Hematopoietic multipotent progenitor cell treated with erythropoietin and hydrocortisone succinate and interleukin-3 and kit ligand, for 6 days (in vitro differentiated cells): ENCODE measurements at places on chromosomes 12 and 14.

GRCh38 chr12:113462117-113462774, 9.4 kb downstream of the LHX5 start:
- DNase-seq, result peak; percentile 83

GRCh38 chr14:26773906-26774593, 176.2 kb upstream of the NOVA1 start:
- no peak for DNase-seq

- no peak for DNase-seq
Observed at GRCh38 chr12:54393207-54393609, 8.7 kb upstream of the ZNF385A start.

DNA sequence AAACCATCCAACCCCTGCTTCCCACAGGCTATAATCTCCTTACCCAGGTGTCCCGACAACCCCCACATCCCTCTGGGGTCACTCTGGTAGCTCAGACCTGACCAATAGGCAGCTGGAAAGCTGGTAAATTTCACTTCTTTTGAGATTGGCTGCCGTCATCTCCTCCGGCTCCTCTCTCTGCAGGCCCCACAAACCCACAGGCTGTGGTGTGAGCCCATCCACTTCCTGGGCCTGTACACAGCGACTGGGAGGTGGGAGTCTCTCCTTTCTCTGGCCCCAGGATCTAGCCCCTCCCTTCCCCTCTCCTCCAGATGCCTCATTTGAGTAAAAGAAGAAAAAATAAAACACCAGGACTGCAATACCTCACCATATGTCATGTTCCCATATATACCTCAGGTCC, 709 bp downstream of the INHBC start:
- peak; percentile 47 for DNase-seq

GRCh38 chr12:13941258-13942249, 39.8 kb downstream of the GRIN2B start:
- peak; percentile 59 for DNase-seq

- DNase-seq, result peak; percentile 60
Observed at GRCh38 chr14:39417014-39417413, 15.2 kb downstream of the FBXO33 start.

DNA sequence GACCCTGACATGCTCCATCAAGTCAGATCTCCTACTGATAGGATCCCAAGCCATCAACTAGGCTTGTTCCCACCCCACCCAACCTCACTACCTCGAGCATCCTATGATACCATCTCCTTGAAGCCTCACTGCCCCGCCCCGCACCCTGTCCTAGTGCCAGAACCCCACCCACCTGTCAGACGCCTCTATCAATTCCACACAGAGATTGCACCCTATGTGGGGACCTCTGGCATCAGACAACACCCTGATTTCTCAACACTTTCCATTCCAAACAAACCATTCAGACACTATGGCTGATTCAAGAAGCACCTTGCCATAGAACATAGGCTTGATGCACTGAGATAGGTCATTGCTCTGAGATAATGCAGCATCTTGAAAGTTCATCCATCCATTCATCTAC, 3.1 kb upstream of the GLTP start:
- DNase-seq, result peak; percentile 43

- DNase-seq, result peak; percentile 68
Observed at GRCh38 chr14:104795781-104796686, 486 bp upstream of the AKT1 start.

DNA sequence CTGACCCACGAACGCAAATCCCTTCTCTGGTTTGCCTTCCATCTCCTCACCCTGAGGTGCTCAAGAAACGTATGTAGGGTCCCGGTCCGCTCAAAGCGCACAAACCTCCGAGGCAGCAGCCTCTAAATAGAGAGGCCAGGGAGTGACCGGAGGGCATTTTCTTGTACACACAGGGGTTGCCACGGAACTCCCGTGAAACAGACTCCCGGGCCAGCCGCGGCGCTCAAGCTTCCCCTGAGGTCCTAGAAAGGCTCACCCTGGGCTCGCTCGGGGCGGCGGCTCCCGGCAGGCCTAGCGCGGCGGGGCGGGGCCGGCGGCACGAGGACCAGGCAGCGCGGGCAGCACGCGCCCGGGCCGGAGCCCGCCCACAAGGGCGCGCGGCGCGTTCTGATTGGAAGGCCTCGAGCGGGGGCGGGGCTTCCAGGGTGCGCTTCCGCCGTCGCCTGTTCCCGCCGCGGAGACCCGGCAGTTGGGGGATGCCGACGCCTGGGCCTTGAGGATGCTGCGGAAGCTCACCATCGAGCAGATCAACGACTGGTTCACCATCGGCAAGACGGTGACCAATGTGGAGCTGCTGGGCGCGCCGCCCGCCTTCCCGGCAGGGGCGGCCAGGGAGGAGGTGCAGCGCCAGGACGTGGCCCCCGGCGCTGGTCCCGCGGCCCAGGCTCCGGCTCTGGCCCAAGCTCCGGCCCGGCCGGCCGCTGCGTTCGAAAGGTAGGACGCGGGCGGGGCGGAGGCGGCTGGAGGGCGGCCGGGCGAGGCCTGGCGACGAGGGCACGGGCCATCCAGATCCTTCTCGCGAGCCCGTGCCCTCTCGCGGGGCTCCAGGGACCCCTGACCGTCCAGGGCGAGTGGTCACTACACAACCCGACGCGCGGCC, at the start of gene TDRD9:
Gene TDRD9 (plus strand): TSS at position 446 of the 880 bp plus-strand sequence. CDS start 54 bp downstream, at position 500.
- no peak for DNase-seq

- DNase-seq, result no peak
Observed at GRCh38 chr14:90513161-90514014, 116.6 kb downstream of the CALM1 start.

DNA sequence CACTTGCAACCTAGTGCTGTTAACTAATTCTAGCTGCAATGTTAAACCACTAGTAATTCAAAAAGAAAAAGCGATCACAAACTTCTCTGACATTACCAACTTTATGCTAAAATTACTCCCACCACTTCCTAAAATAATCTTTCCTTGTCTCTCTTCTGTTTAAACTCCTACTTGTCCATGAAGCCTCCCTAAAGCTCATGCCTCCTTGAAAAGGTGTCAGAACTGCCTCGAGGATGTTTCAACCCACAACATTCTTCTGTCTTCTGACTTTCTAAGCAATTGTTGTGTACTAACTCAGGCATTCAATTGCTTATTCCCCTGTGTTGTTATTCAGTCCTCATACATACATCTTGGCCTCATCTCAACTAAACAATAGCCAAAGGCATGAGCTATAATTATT, 5.9 kb downstream of the GNPTAB start:
- DNase-seq, result no peak

DNA sequence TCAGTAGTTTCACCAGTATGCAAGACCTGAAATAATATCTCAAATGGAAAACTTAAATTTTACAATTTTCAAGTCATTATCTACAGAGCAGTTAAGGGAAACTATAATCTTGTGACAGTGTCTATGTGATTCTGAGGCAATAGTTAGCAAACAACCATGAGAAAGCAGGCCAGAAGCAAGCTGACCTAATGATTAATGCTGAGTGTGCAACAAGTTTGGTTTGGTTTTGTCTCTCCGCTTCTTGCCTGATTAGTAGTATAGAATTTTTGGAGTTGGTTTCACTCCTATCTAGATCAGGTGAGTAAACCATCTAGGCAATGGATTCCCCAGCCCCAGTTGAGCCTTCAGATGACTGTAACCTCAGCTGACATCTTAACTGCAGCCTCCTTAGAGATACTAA, 212.9 kb upstream of the NAV3 start:
- DNase-seq, result no peak

DNA sequence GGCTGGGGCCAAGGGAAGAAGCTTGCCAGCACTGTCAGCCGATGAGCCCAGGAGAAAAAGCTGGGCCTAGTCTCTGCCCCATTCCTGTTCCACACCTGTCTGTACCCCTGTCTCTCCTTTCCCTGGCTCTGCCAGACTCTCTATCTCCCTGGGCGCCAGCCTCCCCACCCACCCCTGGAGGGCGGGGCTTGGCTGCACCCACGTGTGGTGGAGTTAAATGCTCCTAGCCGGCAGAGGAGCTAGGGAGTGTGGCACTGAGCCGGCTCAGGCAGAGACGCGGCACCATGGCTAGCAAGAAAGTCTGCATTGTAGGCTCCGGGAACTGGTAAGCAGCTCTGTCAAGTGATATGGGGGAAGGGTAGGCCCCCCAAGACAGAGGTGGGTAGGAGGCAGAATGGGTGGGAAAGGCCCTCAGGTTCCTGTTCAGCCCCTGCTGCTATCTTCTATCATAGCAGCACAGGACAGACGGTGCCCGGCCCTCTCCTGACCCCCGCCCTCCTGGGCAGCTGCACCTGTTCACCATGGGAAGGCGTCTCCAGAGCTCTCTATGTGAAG, at the start of gene GPD1:
Gene GPD1 (plus strand): TSS at position 242 of the 555 bp plus-strand sequence. CDS start 43 bp downstream, at position 285.
- DNase-seq, result peak; percentile 82

DNA sequence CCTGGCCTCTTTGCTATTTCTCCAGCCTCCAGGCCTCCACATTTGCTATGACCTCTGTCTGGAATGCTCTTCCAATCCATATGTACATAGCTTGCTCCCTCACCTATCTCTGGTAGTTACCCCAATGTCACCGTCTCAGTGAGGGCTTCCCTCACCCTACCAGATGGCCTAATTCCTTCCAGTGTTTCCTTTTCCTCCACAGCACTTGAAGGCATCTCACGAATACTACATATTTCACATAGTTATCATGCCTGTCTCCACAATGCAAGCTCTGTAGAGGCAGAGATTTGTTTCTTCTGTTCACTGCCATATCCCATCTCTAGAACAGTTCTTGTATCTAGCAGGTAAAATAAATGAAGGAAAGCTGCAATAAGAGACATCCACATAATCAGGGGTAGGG, 21.3 kb upstream of the HSP90B1 start:
- no peak for DNase-seq

GRCh38 chr12:116492703-116493324, 66.4 kb upstream of the MAP1LC3B2 start:
- peak; percentile 83 for DNase-seq

DNA sequence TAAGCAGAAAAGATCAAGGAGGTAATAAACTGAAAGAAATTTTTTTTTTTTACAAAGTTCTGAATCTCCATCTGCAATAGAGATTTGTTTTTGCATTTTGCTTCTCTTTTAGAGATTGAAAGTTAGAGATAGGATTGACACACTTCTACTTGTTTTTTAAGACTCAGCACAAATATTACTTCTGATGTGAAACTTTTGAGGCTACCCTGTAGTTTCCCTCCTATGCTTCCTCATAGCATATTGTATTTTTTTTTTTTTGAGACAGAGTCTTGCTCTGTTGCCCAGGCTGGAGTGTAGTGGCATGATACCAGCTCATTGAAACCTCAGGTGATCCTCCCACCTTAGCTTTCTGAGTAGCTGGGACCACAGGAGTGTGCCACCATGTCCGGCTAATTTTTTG, 32.1 kb upstream of the SGPP1 start:
- no peak for DNase-seq

GRCh38 chr14:92224358-92224954, 98.5 kb upstream of the SLC24A4 start:
- DNase-seq, result no peak

DNA sequence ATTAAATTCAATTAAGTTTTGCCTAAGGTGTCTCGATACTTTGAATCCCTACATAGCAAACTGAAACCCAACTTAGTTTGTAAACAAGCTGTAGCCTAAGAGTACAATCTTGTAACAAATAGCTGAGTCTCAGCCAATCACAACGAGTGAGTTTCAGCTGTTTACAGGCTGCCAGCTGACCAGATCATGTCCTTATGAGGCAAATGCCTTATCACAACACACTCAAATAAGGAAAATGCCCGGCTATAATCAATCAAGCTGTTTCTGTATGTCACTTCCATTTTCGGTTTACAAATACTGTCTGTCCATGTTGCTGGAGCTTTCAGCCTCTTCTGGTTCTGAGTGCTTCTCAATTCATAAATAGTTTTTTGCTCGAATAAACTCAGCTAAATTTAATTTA, 943.8 kb downstream of the SLC16A7 start:
- no peak for DNase-seq

GRCh38 chr14:91400696-91401095, 16.9 kb downstream of the CCDC88C start:
- DNase-seq, result no peak

- no peak for DNase-seq
Observed at GRCh38 chr12:111193496-111193895, 175.4 kb downstream of the PHETA1 start.

GRCh38 chr12:129941618-129942017, 37.8 kb upstream of the TMEM132D start:
- no peak for DNase-seq

DNA sequence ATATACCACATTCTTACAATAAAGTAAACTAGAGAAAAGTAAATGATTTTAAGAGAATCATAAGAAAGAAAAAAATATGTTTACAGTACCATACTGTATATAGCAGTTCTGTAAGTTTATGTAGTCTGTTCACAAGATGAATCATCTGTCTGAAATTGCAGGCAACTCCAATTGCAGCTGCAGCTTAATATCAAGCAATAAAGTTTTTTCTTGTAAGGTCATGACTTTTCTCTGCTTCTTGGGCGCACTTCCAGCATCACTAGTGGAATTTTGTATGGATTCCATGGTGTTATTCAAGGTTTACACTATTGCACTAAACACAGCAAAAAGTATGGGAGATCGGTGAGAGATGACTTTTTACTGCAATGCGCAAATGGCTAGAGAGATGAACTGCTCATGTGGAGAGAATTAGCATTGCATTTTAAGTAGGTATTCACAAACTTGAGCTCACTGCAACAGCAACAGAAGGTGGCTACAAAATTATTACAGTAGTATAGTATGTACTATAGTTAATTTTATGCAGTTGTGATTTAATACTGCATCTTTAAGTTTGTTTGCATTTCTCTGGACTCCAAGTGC, 445.4 kb upstream of the OR4E1 start:
- DNase-seq, result no peak

DNA sequence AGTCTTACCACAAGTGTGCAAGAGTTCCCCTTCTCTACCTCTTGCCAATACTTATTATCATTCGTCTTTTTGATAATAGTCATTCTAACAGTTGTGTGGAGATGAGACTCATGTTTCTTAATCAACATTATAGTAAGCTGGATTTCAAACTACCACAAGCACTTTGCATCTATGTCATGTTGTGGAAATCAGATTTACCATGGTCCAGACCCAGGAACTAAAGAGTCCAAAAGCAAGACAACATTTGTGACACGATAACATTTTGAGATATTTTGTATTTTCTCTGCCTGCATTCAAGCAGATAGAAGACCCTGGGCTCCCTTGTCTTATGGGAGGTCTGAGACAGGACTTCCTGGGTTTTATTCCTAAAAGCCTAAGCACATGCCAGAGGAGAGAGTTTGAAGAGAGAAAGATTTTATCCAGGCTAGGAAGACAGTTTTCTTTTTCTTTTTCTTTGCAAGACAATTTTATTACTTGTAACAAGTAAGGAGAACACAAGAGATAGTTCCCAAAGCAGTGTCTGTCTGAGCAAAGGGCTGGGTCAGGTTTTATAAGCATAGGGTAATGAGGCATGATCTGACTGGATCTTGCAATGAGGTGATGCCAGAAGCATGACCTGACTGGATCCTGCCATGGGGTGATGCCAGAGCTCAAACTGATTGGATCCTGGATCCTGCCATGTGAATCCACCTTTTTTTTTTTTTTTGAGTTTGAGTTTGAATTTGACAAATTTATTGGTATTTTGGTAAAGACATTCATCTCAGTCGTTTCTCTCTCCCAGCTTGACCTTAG, 180.5 kb upstream of the HMGA2 start:
- no peak for DNase-seq
